ENCODE measurements at places on chromosomes 3 and 15. TPM values are rescaled to one million over a fixed set of nuclear protein-coding genes. Genes with fewer than 3 reads are reported as not detected.
A peak's percentile ranks its signal among the peaks of the same experiment; 100 is the strongest.

- no peak for DNase-seq
Observed at GRCh38 chr3:172820492-172820891, 70.0 kb downstream of the ECT2 start.

DNA sequence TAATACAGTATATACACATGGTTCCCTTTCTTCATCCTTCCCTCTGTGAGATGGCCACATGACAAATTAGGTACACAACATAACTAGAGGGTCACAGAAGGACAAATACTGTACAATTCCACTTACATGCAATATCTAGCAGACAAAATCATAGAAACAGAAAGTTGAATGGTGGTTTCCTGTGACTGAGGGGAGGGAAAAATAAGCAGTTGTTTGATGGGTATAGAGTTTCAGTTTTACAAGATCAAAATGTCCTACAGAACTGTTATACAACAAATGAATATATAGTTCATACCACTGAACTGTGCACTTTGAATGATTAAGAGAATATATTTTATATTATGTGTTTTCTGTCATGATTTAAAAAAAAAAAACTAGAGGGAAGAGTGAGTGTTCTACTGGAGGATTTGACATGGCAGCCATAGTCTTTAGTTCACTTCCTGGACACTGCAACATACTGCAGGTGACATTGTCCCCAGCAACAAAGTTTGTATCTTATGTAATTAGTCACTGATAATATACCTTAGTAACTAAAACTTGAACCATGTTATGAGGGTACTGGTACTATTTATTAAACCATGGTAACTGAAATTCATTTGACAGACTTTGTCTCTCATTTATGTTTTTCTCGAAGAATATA is 37.2 kb downstream of the CCDC54 start:
- DNase-seq, result no peak

The ELP6 gene
- 28.1 TPM for polyA plus RNA-seq

GRCh38 chr3:81581966-81582599 is 179.4 kb downstream of the GBE1 start:
- DNase-seq, result peak; percentile 30

DNA sequence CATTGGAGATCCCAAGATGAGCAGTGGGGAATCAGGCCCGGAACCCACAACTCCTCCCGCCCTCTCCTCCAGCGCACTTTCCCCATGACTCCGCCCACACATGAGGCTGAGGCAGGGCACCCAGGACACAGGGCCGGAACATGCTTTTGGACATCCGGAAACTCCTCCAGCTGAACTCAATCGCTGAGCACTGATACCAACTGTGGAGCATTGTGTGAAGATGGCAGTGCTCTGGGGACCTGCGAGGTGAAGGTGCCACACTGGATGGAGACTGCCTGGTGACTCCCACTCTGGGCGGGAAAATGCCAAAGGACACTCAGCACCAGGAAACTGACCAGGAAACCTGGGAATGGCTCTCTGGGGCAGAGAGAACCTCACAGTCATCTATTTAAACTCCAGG is 189.1 kb downstream of the FAM43A start:
- DNase-seq, result no peak

DNA sequence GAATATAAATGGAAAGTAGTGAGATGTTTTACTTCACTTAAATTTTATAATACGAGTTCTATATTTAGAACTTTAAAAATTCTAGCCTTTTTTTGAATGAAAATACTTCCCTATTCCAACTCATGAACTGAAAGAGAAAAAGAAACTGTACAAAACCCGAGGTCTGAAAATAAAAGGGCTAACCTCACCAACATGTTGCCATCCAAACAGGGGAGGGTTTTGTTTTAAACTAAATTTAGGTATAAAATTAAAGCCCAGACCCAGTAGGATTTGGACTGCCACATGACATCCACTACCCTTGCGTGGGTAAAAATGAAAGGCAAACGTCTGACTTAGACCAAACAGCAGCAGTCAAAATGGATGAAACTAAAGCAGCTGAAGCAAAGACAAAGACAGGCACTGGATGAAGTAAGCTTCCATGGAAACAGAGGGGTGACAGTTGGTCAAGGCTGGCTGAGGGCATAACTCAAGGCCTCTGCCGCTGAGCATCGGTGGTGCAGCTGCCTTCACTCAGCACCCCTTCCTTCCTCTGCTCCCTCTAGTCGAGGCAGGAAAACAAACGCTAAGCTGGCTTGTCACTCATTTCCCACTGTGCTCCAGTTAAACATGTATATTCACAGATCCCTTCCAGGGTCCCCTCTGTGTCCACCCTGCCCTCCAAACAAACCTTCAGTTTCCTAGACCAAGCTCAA is 58.1 kb downstream of the TM4SF4 start:
- peak; percentile 57 for DNase-seq

The NANOGP8 gene
- not detected for polyA plus RNA-seq

DNA sequence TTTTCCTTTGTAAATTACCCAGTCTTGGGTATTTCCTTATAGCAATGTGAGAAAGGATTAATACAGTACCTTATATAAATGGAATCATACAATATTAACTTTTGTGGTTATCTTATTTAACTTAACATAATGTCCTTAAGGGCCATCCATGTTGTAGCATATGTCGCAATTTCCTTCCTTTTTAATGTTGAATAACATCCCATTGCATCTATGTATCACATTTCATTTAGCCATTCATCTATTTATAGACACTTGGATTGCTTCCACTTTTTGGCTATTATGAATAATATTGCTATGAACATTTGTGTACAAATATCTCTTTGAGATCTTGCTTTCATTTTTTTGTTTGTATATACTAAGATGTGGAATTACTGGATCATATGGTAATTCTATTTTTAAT is 342.2 kb downstream of the PDCD6IP start:
- peak; percentile 9 for DNase-seq

The STAB1 gene
- polyA plus RNA-seq, result 42.0 TPM

The GPR27 gene
- 2.4 TPM for polyA plus RNA-seq

DNA sequence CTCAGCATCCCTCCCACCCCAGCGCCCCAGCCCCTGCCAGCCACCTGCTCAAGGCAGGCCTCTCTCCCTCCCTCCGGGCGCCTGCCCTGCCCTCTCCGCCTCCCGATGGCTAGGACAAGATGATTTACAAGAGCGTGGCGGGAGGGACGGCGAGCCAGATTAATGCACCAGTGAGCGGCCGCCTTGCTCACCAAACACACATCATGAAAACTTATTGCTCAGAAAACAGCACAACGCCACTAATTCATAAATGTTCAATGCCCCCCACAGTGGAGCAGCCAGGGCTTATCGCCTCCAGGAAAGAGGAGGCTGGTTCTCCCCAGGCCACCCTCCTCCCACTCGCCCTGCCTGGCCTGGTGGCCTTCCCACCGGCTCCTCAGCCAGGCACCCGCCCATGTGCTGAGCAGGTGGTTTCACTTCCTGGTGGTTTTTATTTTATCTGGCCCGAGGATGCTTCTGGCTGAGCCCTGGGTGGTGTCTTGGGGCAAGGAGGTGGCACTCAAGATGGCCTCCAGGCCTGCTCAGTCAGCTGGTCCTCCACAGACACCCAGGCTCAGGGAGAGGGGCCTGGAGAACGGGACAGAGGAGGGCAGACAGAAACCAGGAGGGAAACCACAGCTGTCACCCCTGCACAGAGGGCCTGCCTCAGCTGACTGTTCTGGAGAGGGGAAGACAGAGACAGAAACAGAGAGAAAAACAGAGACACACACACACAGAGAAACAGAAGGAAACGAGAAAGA is 284.9 kb downstream of the UACA start:
- DNase-seq, result peak; percentile 62

- no peak for DNase-seq
Observed at GRCh38 chr15:83734487-83734886, 80.6 kb downstream of the ADAMTSL3 start.

The SH3GL3 gene
- polyA plus RNA-seq, result 6.3 TPM

The CCNL1 gene
- polyA plus RNA-seq, result 70.2 TPM
